Kidney tubule cell (primary cell): ENCODE measurements at places on chromosomes 12 and 14.
A peak's percentile ranks its signal among the peaks of the same experiment; 100 is the strongest.

GRCh38 chr12:81517296-81517695, 241.9 kb downstream of the PPFIA2 start:
- no peak for DNase-seq

- DNase-seq, result peak; percentile 44
Observed at GRCh38 chr14:101480747-101481530, 80.4 kb upstream of the DIO3 start.

GRCh38 chr12:110791589-110791988, 48.9 kb upstream of the PPP1CC start:
- no peak for DNase-seq

DNA sequence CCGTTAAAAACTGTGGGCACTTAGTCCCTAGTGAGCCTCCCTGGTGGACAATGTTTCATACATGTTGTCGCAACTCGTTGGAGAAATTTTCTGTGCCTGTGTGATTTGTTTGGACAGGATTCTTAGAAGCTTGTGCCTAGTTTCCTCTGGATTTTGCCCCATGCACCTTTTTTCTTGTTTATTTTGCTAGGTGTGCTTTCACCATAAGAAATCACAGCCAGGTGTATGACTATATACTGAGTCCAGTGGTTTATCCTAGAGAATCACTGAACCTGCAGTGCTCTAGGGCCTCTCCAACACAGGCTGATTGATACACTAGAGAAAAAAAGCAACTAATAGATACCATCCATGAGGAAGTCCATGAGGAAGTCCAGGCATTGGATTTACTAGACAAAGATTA, 33.1 kb upstream of the OASL start:
- DNase-seq, result no peak

GRCh38 chr12:52976574-52977071, 27.7 kb downstream of the KRT18 start:
- no peak for DNase-seq

DNA sequence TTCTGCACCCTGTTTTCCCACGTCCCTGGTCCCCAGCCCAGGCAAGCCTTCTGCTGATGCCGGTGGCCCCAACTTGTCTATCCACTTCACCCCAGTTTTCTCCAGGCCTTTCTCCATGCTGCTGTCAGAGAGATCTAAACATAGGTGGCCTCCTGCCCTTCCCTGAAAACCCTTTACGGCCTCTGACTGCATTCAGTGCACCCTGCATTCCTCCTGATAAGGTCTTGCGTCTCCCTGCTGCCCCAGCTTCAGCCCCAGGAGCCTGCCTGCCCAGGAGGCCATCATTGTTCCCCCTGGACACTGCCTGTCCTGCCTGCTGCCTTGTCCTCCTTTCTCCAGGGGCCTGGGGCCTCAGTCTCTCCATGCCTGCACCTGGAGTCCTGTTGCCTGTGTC, 29.8 kb downstream of the TRAF3 start:
- no peak for DNase-seq

DNA sequence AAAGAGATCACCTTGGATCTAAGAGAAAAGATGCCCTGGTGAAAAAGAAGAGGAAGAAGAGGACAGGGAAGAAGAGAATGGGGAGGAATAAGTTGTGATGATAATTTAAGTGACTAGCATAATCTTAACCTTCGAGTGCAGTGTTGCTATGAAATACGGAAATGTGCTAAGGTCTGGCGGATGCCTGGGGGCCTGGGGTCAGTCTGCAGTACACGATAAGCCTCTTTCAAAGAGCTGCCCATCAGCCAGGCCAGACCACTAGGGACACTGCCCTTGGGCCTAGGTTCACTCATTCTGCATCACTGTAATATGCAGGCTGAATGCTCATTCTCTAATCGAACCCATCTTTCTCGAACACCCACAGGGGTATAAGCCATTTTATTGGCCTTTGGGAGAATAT, 83.4 kb downstream of the PLEKHG3 start:
- DNase-seq, result no peak

DNA sequence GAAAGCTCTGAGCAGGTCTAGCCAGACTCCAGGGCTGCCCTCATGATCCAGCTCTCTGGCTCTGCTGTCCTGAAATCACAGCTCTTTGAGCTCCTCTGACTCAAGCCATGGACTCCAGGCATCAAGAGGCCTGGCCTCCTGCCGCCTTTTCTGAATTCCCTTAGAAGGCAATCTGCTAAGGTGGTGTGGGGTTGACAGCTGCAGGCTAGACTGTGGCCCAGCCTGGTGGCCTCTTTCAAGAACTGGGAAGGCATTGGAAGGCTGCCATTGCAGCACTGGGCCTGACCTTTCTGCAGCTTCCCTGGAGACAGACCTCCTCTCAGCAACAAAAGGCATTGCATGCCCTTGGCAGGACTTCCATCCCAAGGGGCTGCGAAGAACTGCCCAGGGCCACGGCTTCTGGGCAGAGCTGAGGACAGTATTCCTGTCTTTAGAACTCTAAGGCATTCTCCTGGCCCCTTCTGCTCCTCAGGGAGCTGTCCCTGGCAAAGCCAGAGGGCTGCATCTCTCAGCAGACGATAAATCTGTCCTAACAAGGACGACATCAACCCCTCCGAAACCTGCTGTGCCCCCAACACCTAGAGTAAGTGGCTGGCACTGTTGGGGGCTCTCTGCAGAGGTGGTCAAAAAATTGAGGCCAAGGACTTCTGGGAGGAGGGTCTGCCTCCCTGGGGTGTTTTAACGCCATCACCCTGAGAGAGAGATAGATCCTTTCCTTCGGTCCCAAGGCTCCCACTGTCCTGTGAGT, 115.6 kb downstream of the RBM19 start:
- no peak for DNase-seq

DNA sequence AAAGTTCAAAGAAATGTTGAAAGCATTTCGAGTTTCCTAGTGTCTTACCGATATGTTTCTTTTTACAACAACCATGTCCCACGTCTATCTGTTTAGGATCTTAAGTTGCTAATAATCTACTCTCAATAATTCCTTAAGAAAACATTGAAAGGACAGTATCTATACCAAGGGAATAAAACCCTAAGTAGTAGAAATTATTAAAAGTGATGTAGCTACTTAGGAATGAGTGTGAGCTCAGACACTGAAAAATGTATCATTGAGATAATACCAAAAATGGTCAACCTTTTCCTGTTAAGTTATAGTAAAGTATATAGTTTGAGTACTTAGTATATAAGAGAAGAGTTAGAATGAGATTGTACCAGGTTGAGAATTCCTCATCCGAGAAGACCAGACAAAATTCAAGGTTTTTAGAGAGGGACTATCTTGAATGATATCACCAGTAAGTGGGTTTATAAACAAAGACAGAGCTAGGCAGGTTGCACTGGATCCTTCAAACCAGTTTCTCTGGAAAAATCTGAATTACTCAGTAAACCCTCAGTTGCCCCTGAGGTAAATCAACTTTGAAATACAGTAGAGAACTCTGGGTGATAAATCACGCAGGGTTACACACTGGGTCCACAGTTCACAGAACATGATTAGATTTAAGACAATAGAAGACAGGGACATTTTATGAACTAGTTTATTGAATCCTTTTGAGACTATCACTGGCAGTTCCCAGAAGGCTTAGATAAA, 96.8 kb downstream of the ERGIC2 start:
- no peak for DNase-seq

DNA sequence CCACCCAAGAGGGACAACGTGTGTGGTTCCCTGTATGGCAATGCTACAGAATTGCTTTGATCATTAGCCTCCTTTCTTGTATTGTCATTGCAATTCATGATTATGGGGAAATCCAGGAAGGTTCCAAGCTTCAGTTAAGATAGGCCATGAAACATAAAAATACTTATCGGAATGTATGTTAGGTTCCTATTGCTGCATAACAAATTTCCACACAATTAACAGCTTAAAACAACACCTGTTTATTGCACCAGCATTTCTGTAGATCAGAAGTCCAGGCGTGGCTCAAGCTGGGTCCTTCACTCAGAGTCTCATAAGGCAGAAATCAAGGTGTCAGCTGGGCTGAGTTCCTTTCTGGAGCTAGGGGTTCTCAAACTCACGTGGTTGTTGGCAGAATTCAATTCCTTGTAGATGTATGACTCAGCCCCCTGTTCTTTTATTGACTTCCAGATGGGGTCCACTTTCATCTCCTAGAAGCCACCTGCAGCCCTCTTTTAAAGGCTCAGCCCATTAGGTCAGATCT, 365.6 kb upstream of the TMPO start:
- no peak for DNase-seq

DNA sequence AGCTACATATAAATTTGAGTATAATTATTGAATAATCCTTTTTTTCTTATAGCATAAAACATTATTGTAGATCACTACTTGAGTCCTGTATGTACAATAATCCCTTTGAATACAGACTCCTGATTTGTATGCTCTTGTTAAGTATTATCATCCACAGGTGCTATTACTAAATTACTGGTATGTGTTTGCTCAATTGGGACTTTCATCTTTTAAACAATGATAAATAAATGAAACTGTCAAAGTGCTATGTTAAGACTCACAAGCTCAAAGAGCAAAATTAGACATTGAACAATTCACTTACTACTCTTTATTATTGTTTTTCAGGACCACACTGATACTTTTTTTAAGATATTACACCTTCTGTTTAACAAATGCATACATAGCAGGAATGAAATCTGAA, 17.8 kb downstream of the MIA2 start:
- DNase-seq, result no peak

GRCh38 chr14:90034835-90035525, 26.8 kb upstream of the KCNK13 start:
- no peak for DNase-seq

DNA sequence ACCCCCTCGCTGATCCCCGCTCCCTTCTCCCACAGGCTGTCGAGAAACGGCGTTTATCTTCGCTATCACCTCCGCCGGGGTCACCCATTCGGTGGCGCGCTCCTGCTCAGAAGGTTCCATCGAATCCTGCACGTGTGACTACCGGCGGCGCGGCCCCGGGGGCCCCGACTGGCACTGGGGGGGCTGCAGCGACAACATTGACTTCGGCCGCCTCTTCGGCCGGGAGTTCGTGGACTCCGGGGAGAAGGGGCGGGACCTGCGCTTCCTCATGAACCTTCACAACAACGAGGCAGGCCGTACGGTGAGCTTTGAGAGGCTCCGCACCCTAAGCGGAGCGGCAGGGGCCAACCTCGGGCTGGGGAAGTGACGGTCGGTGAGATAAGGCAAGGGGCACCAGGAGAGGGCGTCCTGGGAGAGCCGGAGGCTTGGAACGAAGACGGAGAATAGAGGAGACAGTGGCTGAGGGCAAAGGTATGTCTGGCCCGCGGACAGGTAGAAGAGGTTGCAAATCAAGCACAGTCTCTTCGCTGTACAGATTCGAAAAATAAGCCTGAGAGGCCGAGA, 2.3 kb downstream of the WNT1 start:
- no peak for DNase-seq

DNA sequence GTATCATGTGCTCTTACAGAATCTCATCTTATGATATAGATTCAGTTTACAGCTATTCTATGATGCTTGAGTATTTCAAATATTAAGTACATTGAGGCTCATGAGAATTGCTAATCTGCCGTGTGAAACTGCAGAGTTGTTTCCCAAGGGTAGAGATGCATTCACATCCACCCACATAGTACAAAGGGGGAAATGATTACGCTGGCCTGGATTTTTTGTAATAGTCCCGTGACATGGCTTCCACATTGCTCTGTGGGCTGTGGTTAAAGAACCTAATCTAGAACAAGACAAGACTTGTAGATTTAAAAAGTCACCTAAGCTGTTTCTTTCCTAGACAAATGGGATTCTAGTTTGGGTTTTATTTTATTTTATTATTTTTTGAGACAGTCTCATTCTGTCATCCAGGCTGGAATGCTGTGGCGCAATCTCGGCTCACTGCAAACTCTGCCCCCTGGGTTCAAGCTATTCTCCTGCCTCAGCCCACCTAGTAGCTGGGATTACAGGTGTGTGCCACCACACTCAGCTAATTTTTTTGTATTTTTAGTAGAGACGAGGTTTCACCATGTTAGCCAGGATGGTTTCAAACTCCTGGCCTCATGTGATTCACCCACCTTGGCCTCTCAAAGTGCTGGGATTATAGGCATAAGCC, 13.0 kb upstream of the RIOX1 start:
- DNase-seq, result no peak

DNA sequence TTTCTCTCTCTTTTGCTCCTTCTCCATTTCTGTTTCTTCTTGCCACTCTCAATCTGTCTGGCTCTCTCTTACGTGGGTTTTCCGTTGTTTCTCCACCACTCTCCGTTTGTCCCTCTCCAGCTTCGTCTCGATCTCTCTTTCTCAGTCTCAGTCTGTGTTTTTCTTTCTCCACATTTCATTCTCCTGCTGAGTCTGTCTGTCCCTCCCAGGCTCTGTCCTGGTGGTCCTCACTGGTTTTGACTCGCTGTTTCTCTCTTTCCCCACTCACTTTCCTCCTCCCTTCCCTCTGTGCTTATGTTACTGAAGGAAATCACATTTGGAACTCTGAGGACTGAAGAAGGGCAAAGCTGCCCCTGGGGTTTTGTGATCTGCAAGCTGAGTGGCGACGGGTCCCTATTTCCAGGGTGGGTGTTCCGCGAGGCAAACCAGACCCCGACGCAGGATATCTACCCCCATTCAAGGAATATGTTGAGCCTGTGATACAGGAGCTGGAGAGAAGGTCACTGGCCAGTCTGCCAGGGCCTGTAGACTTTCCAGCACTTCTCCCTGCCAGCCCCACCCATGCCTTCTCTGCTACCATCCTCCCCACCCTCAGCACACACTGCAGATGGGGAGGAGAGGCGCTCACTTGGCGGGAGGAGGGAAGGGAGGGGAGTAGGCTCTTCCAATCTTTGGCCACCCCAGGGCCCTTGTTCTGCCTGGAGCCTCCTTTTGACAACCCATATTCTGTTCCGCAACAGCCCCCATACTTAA, 102.7 kb upstream of the MAP1LC3B2 start:
- DNase-seq, result no peak

DNA sequence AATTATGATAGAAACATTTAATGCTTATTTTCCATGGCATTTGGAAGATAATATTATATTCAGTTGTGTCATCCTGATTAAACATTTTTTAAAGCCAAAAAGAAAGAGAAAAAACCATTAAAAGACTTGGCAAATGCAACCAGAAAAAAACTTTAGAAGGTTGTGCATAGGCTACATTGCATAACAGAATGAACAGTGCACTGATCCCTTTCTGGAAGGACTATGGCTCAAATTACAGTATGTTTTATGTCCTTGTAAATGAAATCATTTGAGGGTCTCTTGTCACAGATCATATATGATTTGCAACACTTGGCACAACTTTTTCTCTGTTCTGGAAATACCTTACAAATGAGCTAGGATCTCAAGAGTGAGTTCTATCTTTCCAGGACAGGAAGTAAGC, 275.2 kb upstream of the FLRT2 start:
- no peak for DNase-seq

- no peak for DNase-seq
Observed at GRCh38 chr12:56645201-56645716, 525 bp downstream of the ATP5F1B start.

DNA sequence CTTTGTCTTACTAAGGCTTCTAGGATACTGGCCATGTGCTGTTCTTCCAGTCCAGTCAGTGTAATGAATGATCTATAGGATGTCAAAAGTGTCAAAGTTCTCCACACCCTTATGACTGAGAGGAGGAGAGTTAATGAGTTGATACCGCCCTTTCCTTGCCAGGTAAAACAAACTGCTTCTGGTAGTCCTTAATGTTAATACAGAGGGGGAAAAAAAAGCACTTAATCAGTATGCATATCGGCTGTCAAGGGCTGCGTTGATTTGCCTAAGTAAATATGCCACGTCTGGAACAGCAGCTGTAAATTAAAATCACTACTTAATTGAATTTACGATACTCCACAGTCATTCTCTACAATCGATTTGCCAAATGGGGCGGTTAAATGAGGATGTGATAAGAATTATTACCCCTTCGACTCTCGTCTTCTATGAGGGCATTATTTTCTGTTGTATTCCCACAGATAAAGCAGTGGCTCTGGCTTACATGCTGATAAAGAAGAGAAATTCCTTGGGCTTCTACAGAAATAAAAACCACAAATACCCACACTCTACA, 416.0 kb downstream of the KCNH5 start:
- DNase-seq, result no peak
